ENCODE measurements at places on chromosomes 6 and 20.
A peak's percentile ranks its signal among the peaks of the same experiment; 100 is the strongest.

DNA sequence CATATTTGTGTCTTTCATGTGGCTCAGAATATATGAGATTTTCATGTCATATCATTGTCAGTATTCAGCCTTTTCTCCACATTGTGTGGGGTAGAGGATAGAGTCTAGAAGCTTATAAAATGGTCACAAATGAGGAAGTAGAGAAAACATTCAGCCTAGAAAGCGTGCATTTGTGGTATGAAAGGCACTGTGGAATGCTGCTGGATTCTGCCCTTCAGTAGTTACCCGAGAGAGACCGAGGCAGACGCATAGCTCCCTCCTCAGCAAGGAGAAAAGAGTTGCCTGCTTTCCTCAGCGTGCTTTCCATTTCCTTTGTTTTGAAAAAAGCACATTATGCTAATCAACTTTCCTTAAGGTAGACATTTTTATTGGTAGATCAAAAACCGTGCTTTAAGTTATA lies 28.7 kb downstream of the MYB start:
- DNase-seq = no peak

- DNase-seq = peak; percentile 82
Measured at GRCh38 chr6:16331384-16332174, 93.2 kb downstream of the GMPR start.

- no peak for DNase-seq
Measured at GRCh38 chr20:32672982-32673851, 524 bp downstream of the C20orf203 start.

- peak; percentile 76 for DNase-seq
Measured at GRCh38 chr6:143064951-143065683, 4.4 kb downstream of the AIG1 start.

GRCh38 chr6:28218312-28219248 lies 6.5 kb upstream of the ZSCAN9 start:
- peak; percentile 86 for DNase-seq

DNA sequence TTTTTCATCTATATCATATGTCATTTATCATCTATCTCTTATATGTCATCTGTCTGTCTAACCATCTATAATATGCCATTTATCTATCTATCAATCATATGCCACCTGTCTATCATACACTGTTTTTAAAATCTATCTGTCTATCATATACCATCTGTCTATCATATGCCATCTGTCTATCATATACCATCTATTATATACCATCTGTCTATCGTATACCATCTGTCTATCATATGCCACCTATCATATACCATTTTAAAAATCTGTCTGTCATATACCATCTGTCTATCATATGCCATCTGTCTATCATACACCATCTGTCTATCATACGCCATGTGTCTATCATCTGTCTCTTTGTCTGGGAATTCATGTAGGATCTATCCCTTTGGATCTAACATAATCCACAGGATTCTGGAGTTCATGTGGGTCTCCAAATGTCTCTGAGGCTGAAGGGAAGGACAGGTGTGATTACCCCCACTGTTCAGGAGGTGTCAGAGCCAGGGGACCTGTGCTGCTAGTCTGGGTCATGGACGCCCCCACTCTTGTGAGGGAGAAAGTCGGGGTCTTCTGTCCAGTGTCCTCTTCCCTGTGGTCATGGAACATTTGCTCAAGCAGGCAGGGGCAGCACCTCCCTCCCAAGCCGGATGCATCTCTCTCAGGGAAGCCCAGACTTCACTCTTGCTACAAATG lies 36.9 kb upstream of the FRMD1 start:
- DNase-seq = no peak

Measured in RPMI7951 (cell line).